Stimulated activated CD8-positive, alpha-beta memory T cell treated with anti-CD3 and anti-CD28 coated beads, Interleukin-4, amount 100 ng/mL, for 1 hour (primary cell): ENCODE measurements at places on chromosomes 11 and 22.

- peak; percentile 34 for DNase-seq
These were observed 3.5 kb upstream of the KRTAP5-6 start for GRCh38 chr11:1693327-1694063.

GRCh38 chr11:35305670-35306382 lies 113.5 kb downstream of the SLC1A2 start:
- peak; percentile 14 for DNase-seq

- DNase-seq = no peak
These were observed 192.6 kb upstream of the E2F8 start for GRCh38 chr11:19433367-19433766.

DNA sequence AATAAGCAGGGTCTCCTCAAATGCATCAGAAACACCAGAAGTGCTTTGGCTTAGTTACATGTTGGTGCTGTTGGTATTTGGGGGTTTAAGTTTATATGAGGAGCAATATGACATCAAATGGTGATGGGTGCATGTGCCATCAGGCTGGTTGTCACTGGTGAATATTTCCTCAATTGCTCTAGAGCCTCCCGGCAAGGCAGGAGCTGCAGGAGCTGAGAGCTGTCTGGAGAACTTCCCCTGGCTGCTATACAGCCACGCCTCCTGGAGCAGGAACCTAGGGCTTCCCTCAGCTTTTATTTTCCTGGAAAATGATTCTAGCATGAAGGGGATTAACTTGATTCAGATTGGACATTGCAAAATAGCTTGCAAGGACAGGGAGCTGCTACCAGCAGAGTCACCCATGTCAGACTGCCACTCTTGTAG lies 15.8 kb downstream of the IGLL5 start:
- no peak for DNase-seq
